GM10248 (cell line): ENCODE measurements at places on chromosomes 16 and 17.

- DNase-seq, result no peak
Observed at GRCh38 chr16:15782573-15783365, 74.1 kb downstream of the MYH11 start.

DNA sequence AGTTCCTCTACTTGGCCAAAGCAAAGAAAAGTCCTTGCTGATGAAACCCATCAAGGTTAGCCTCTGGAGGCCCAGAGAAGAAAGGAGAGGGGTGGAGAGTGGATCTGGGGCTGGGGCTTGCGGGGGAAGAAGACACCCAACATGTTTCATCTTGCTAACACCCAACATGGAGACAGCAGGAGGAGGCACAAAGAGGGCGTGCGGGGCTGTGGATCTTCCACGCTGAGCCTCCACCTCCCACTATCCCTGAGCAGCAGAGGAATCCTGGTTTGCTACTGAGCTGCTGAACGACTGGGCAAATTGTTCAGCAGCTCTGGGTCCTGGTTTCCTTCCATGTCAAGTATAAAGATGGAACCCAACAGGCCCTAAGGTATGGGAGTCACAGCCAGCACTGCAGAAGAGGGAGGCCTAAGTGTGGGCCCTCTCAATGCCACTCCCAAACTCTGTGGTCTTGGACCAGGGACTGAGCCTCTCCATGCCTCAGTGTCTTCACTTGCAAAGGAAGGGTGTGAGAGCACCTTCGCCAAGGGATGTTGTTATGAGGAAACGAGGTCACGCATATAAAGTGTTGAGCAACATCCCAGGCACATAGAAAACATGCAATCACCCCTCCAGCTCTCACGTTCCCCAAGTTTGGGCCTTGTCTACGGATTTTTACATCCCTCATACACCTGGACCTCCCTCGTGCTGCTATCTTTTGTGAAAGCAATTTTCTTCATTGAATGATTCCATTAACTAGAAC lies 122.5 kb downstream of the XYLT1 start:
- DNase-seq, result no peak

GRCh38 chr16:24139282-24139681 lies 116.9 kb upstream of the CACNG3 start:
- DNase-seq, result no peak

DNA sequence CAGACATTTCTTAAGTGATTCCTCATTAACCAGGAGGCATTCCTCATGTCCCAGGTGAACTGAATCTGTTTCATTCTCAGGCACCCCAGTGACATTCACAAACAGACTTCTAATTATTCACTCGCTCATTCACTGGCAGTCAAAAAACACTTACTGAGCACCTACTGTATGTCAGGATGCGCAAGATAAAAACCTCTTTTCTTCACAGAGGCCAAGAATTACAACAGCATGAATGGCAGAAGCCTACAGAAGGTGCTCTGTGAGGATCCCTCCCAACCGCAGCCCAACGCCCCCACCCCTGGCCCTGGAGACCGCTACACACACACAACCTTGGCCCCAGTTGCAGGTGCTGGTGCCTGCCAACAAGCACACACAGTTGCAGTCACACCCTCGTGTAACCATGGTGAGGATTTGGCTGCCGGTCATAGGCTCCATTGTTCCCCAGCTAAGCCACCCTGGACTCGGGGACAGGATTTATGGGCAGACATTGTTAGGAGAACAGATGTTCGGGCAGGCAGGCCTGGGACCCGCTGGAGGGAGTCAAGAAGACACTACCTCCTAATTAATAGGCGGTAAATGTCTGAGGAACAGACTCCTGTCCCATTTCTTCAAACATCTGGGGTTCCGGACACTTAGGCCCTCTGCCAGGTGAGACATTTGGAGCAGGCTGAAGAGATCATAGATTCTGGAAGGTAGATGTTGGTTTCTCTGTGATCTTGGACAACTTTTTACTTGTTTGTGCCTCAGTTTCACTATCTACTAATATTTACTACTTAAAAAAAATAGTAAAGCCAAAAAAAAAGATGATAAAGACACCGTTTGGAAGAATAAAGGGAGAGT lies 43.2 kb downstream of the CUEDC1 start:
- no peak for DNase-seq

DNA sequence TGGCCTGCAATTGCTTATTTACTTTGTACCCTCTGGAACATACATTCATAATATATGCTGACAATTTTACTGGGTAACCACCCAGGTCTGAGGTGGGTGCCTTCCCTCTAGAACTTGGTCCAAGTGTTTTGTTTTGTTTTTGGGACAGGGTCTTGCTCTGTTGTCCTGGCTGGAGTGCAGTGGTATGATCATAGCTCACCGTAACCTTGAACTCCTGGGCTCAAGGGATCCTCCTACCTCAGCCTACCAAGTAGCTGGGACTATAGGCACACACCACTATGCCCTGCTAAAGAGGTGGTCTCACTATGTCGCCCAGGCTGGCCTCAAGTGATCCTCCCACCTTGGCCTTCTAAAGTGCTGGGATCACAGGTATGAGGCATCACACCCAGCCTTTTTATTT lies 11.2 kb upstream of the CTCF start:
- DNase-seq, result no peak

GRCh38 chr17:56125830-56126819 lies 27.1 kb upstream of the ANKFN1 start:
- DNase-seq, result no peak

DNA sequence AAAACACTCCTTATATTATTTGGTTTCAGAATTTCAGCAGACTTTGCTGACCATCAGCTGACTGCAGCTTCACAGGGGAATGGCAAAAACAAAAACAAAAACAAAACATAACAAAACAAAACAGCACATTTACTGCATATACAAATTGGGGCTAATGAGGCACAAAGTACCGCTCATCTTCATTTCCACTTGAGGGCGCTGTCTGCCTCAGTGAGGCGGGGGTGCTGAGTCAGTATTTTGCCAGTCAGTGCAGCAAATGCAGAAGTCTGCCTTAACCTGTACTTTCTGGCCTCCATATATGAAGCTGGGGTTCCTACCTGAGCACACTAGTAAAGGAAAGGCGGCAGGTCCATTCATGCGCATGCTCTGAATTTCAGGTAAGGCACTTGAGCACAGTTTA lies 13.5 kb upstream of the DYNLRB2 start:
- DNase-seq, result peak; percentile 52

DNA sequence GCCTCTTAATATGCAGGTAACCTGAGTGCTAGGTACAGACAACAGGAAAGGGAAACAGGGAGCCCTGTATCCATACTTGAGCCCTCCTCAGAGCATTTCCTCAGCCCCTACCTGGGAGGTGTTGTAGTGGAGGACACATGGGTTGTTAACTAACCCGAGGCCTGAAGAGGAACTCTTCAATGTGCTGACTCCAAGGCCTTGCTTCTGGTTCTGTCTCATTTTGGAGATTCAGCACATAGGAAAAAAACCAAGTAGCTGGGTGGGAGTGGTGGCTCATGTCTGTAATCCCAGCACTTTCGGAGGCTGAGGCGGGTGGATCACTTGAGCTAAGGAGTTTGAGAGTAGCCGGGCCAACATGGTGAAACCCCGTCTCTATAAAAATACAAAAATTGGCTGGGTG lies 24.8 kb downstream of the SNX11 start:
- DNase-seq, result no peak

DNA sequence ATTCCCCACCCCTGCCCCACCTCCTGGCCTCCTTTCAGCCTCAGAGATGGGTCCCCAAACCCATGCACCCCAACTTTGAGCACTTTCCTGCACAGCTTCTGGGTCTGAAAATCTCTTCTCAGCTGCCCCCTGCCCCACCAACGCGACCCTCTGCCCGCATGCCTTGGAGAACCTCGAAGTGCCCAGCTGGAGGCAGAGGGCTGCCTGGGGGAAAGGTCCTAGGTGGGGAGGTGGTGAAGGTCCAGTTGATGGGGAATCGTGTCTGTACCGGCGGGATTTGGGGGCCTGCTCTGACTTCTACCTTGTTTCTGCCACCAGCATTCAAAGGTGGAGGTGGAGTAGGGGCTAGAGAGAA lies 1.3 kb downstream of the NKD1 start:
- DNase-seq, result no peak

GRCh38 chr17:29007456-29007855 lies 1.6 kb upstream of the SEZ6 start:
- no peak for DNase-seq
